H54 (cell line): ENCODE measurements at places on chromosomes 2 and 18.

GRCh38 chr2:200616193-200616592, 30.4 kb downstream of the AOX1 start:
- no peak for DNase-seq

- DNase-seq: no peak
Measured at GRCh38 chr2:96819128-96819875, 3.2 kb downstream of the CNNM3 start.

GRCh38 chr2:15783489-15783888, 156.9 kb upstream of the MYCN start:
- DNase-seq: no peak

GRCh38 chr2:39730276-39730675, 48.8 kb downstream of the THUMPD2 start:
- DNase-seq: no peak

GRCh38 chr18:48887905-48888772, 62.6 kb downstream of the SMAD7 start:
- no peak for DNase-seq
